ENCODE measurements at places on chromosomes 13 and 19.

GRCh38 chr19:51055866-51056265 is 9.0 kb downstream of the KLK13 start:
- DNase-seq = no peak

GRCh38 chr19:2064788-2065524 is 13.9 kb upstream of the MKNK2 start:
- no peak for DNase-seq

GRCh38 chr19:57560049-57560491 is 407 bp upstream of the ZNF550 start:
- DNase-seq = no peak

GRCh38 chr19:55090564-55090963 is 14.9 kb downstream of the EPS8L1 start:
- no peak for DNase-seq

DNA sequence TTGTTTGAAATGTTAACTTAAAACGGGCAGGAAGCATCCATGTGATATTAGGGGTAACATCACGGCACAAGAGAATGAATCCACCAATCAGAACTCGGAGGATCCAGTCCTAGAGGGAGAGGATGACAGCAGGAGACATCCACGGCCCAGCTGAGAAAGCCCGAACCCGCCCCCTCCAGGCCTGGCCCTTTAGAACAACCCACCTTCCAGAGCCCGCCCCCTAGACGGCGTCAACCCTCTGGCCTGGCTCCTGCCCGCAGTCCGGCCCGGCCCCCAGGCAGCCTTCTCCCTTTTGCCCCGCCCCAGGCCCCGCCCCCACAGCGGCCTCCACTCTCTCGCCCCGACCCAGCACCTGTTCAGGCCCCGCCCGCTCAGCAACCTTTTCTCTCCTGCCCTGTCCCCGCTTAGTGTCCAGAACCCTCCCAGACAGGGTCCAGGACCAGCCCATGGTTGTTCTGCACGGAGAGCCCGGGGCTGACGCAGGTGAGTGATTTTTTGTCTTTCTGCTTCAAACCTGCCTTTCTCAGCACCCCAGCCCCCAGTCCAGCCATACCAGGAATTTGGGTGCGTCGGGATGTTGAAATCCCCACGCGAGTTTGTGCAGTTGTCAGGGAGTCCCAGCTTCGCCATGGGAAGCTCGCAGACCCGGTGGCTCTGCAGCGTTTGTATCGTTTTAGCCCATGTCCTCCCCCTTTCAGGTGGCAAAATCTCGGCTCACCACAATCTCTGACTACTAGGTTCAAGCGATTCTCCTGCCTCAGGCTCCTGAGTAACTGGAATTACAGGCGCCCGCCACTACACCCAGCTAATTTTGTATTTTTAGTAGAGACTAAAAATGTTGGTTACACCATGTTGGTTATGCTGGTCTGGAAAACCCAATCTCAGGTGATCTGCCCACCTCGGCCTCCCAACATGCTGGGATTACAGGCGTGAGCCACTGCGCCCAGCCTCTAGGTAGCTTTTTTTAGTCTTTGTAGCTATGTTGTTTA is 16.1 kb downstream of the ZNF816 start:
- no peak for DNase-seq

DNA sequence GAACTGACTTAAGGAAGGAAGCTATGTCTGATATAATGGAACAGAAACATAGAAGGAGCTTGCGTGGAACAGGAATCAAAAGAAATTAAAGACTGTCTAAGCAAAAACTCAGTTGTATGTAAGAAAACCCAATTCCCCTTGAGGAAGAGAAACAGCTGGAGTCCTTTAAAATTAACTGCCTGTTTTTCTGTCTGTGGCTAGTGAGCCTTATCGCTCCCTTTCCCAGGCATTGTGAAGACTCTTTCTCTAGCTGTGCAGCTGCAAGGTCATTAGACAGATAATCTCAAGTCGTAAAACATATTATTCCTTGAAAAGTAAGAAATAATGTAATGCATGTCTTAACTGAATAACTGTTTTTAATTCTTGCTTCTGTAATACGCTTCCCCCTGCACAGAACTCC is 39.7 kb upstream of the IGSF23 start:
- DNase-seq = no peak

DNA sequence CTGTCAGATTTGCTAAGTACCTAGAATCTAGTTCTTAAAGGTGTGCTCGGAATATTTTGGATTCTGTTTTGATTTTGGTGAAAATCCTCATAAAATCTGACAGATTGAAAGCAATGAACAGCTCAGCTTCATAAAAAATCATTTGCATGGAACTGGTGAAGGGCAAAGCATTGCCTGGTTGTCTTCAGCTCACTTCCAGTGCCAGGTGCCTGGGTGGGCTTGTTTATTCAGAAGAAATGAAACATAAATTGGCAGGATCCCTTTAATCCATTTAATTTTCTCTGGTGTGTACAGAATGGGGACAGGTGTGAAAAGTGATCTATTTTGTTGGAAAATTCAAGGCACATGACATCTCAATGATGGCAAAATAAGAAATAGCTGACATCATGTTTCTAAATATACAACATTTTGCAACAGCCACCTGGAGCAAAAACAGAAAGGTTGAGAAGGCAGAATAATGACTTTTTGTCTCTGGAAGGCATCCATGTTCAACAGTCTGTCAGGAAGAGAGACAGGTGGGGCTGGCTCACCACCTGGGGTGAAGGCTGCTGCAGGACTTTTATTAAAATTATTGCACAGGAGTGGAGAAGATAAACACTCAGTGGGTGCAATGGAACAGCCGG is 52.2 kb downstream of the RFC3 start:
- DNase-seq = no peak

DNA sequence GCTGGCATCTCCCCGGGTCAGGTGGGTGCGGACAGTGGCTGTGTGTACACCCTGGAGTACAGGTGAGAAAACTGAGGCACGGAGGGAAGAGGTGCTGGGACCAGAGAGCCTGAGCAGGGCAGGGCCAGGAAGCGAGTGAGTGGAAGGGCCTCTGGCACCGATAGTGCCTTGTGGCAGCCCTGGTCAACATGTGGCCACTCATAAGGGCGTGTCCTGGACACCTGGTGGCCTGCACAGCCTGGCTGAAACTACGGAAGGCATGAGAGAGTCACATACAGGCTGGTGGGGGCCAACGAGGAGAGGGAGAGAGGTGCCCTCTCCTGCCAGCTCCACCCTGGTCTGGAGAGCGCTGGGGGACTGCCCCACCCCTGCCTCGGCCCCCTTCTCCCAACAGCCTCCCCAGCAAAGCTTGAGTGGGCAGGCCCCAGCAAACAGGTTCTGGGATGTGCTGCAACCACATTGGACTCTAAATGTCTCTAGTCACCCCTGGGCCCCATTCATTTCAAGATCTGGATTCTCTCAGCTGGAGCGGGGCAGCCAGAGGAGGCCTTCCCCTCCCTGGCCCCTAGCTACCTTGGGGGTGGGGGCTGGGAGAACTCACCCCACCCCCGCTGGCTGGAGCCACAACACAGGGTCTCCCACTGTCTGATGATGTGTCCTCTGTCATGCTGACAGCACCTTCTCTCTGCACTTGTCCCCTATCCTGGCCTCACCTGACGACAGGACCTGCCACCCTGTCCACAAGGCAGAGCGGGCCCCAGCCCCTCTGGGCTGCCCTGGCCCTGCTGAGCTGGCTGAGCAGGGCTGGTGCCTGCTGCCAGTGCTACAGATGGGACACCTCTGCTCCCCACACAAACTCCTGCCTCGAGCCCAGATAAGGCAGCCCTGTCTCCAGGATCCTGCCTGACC is 5.8 kb downstream of the CBARP start:
- DNase-seq = no peak

DNA sequence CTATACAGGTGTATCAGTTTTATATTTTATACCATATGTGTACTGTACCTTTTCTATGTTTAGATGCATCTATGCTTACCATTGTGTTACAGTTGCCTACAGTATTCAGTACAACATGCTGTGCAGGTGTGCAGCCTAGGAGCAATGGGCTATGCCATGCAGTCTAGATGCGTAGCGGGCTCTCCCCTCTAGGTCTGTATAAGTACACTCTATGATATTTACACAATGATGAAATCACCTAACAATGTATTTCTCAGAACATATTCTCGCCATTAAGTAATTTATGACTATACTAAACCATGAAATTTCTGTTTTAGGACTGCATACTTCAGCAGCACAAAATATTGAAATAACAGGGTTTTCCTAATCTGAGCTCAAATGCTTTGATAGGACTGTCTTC is 179.6 kb downstream of the RFC3 start:
- DNase-seq = no peak

DNA sequence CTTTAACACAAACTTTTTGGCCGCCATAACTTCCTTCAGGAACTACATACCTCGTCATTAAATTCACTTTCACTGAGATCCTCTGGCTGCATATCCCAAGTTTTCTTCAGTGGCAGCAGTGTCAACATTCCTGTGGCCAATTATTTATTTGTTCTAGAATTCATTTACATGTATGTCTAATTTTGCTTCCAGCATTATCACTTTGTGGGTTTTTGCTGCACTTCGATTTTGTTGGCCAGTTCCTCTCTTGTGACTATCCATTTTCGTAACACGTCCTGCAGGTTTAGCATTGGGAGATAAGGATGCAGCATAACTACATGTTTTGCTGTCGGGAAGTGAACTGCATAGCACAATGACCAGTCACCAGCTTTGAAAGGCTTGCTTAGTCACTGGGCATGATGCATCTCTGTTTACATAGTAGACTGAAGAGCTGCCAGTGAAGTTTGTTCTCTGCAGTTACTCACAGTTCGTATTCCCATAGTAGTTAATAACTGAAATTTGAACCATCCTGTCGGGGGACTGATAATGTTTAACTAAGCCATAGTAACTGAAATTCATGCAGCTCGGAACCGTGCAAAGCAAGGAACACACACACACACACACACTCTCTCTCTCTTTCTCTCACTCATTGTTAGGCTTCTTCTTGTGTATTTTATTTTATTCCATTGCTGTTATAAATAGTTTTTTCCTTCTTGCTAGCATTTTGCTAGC is 28.3 kb downstream of the ZNF507 start:
- DNase-seq = peak; percentile 99
